Psoas muscle (tissue), 8 donors: ENCODE measurements at places on chromosomes 6 and 20. TPM values are rescaled to one million over a fixed set of nuclear protein-coding genes. Genes with fewer than 3 reads are reported as not detected.

CD83 gene
- total RNA-seq, result 1.0 TPM

MCHR2 gene
- not detected for total RNA-seq

ZBTB12 gene
- 2.6 TPM for total RNA-seq

- DNase-seq, result no peak
Measured at GRCh38 chr6:132817554-132818403, 3.4 kb downstream of the RPS12 start.

DNA sequence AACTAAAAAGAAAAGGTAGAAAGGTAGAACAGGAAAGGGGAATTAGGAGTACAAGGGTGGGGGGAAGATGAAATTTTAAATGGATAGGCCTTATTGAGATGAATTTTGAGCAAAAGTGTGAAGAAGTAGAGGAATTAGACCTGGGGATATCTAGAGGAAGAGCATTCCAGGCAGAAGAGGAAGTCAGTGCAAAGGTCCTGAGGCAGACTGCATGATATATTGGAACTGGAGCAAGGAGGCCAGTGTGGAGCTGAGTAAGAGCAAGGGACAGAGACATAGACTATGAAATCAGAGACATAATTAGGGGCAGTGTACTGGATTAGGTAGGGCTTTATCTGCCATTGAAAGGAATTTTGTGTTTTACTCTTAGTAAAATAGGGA, 40.4 kb downstream of the MAPK14 start:
- no peak for DNase-seq

DNA sequence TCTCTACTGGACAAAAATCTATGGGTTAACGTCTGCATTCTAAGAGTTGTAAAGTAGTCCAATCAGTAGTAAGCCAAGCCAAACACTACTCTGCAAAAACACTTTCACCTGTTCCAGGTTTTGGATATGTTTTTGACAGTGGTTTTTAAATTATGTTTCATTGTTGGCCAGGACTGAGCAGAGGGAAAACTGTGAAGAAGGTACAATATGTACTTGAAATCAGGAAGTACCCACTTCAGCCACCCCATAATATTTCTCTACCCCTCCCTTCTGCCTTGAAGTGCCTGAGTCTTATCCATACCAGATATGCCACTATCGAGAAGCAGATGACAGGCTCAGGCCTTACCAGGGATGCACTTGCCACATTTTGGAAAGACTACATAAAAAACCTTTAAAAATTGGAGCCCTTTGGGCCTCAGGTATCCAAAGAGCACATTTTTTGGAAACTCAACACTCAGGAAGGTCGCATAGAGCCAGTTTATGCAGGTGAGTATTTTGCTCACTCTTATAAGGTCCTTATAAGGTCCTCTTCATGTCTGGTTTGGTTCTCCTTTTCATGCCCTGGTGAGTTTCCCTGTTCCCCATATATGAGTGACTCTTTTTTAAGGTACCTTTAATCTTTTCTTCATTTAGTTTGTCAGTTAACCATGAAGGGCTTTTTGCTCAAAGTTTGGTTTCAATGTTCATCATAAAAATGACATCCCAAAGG, 859.3 kb upstream of the FLRT3 start:
- DNase-seq, result no peak
